ENCODE measurements at places on chromosomes 4 and X.

DNA sequence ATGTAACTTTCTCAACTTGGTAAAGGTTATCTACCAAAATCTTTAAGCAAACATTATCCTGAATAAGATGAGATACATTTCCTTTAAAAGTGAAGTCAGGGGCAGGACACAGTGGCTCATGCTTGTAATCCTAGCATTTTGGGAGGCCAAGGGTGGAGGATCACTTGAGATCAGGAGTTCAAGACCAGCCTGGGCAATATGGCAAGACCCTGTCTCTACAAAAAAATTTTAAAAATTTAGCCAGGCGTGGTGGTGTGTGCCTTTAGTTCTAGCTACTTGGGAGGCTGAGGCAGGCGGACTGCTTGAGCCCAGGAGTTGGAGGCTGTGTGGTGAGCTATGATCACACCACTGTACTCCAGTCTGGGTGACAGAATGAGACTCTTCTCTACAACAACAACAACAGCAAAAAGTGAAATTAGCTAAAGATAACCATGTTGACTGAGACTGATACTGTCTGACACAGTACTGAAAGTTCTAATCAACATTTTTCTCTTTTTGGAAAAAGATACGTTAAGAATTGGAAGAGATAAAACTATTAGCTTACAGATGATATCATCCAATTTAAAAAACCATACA is 4.9 kb downstream of the DCAF16 start:
- no peak for DNase-seq

GRCh38 chrX:39893417-39894338 is 204.1 kb downstream of the BCOR start:
- no peak for DNase-seq

DNA sequence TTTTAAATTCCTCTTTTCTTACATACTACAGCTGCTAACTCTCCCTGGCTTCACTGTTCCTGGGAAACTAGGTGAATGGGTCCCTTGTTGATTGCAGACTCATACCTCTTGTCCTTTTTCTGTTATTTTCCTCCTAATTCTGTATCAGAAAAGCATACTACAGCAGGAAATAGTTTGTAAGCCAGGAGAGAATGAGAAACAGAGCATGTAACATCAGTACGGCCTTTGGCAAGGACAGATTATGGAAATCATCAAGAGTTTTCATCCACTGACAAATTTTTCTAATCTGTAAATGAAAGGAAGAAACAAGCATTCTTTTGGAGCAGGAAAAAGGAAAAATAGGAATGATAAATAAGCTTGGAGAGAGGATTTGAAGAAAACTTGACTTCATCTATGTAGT is 239.2 kb downstream of the ANTXR2 start:
- no peak for DNase-seq

DNA sequence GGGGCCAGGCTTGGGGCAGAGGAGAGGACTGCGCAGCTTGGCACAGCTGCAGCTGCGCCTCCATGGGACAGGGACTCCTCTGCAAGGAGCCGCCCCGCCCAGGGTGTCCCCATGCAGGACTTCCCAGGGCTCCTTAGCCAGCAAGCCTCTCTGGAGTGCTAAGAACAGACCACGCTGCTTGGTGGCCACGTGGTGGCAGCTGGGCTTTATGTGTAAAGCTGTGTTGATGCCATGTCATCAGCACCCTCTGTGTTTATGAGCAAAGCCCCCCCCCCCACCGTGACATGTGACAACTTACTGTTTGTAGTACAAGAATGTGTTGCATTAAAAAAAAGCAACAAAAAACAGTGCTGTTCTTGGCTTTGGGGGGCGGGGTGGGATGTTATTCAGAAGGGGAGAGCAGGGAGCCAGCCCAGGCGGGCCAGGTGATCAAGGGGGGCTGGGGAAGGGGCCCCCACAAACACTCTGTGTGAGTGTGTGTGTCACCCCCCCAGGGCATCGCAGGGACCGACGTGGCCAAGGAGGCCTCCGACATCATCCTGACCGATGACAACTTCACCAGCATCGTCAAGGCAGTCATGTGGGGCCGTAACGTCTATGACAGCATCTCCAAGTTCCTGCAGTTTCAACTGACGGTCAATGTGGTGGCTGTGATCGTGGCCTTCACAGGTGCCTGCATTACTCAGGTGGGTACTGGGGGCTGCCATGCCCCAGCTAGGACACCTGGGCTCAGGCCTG is 40.3 kb downstream of the ATP2B3 start:
- no peak for DNase-seq

GRCh38 chr4:85963231-85963630 is 396.6 kb downstream of the MAPK10 start:
- no peak for DNase-seq

DNA sequence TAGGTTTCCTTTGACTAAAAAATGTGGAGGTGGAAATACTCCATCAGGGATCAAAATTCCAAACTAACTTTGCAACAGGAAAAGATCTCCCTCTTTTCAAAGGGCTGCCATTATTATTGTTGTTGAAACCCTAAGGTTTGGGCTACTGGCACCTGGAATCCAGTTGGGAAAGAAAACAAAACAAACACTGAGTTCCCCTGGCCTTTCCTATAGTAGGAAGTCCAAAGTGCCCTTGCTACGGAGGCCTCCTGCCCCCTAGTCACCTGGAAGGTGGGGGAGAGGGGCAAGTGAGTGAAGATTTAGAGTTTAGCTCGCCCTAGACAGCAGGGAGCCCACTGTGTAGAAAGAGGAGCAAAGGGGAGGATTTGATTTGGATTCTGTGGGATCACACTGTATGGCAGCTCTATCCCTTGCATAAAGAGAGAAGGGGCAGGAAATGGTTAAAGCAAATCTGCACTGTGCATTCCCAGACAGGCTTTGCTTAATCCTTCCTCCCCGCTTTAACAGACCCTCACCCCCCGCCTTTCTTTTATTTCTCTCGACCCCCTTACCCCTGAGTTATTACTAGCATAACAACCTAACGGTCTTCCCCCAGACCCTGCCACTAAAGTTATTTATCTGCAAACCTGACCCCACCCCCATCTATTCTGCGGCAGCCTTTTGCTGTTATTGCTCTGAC is 627 bp upstream of the FAT4 start:
- no peak for DNase-seq

GRCh38 chr4:115113506-115114106 is at the start of gene NDST4:
NDST4 (minus strand) TSS chr4:115113620; CDS start chr4:115077036, 36,584 bp downstream.
- no peak for DNase-seq

GRCh38 chrX:10172877-10173276 is 16.1 kb downstream of the CLCN4 start:
- DNase-seq: no peak

DNA sequence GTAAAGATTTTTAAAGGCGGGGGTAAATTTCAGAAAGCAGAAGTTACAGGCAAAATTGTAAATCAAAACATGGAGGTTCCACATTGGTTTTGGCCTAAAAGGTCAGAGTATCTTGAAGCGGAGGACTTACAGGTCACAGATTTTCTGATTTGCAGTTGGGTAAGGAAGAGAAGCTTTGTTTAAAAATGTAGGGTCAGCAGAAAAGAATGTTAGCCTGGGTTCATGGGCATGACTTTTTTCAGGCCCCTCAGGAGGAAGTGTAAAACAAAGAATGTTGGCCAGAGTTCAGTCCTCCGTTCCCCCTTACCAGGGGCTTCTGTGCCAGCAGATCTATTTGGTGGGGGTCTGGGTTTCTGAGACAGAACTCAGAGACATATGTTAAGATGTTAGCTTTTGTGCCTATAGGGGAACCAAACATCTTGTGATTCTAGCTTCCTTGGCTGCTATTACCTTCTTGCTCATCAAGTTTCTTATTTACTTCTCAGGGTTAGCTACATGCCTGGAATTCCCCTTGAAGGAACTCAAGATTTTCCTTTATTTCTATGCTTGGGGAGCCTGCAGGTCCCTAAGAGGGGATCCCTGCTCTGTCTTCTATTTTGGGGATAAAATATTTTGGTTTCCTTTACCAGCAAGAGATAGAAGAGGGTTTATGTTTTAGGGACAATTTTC is 160.3 kb downstream of the ANK2 start:
- no peak for DNase-seq

GRCh38 chr4:2583092-2583491 is 46.6 kb downstream of the FAM193A start:
- DNase-seq: no peak

DNA sequence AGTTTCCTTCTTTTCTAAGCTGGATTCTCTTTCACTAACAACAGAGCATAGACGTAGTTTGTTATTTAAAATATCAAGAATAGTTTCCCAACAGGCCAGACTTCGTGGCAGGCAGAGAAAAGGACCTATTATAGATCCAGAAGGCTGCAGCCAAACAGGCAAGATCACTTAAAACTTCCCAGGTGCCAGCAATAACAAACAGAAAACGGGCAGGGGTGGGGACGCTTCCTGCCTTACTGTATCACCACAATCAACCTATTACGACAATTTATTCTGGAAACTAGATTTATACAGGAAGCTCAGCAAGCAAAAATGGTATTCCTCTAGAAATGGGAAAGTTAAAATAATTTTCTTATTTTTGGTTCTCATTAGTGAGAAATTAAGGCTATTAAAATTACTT is 22.1 kb downstream of the RWDD4 start:
- no peak for DNase-seq

DNA sequence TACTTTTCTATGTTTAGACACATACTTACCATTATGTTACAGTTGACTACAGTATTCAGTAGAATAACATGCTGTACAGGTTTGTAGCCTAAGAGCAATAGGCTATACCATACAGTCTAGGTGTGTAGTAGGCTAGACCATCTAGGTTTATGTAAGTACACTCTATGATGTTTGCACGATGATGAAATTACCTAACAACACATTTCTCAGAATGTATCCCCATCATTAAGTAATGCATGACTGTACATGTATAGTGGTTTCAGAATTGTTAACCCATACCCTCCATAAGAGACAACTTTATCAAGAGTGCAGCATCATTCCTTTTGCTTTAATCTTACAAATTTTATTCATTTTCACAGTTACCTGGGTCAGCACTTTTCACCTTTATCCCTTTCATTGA is 126.8 kb downstream of the CLCN5 start:
- no peak for DNase-seq

- DNase-seq: no peak
Observed at GRCh38 chr4:165720411-165721082, 152.5 kb upstream of the TLL1 start.

DNA sequence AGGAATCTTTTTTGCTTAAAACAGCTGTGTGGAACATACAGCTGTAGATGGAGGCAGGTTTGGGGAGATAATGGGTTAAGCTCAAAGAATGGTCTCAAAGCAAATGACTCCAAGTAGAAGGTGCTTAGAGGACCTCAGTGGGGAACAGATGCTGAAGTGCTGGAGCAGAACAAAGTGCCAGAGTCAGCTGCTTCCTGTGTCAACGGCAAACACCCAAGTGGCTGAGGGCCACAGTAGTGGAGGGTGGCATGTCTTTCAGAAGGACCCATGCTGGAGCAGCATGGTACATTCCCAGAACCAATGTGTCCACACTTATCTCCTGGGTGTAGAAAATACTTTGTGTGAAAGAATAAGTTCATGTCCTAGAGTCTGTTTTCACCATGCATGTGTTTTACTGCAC is 197.5 kb downstream of the CCNG2 start:
- DNase-seq: no peak

- DNase-seq: no peak
Observed at GRCh38 chr4:145587088-145587754, 32.0 kb upstream of the MMAA start.

DNA sequence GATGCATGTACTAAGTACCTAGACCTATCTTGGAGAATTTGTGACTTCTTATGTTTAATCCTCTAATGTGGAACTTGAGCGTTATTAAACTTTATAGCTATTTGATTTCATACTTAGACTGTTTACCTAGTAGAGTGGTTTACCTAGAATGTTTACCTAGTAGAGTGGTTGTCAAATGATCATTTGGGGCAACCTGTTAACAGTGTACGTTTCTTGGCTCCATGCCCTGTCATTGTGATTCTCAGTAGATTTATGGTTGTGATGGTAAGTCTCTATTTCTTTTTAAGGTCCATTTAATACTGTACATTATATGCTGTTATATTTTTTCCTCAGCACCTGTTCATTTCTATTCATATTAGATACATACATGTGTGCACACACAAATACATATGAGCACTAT is 233.0 kb upstream of the MAD2L1 start:
- no peak for DNase-seq

- DNase-seq: no peak
Observed at GRCh38 chr4:116847616-116848015, 237.8 kb downstream of the TRAM1L1 start.

DNA sequence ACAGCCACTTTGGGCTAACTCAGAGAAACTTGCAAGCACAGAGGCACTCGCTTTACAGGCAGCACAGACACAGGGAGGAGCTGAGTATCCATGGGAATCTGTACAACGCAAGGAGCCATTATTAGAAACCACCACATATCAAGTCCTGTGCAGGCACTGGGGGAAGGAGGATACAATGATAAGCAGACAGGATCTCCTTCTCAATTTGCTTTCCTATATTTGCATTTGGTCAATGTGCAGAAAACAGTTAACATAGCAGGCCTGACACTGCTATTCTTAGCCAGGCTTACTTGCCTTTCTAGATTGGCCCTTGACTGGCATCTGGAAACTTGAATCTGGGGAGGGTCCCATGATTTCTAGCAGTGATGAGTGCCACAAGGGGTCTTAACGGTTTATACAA is 65.8 kb downstream of the TEC start:
- no peak for DNase-seq

DNA sequence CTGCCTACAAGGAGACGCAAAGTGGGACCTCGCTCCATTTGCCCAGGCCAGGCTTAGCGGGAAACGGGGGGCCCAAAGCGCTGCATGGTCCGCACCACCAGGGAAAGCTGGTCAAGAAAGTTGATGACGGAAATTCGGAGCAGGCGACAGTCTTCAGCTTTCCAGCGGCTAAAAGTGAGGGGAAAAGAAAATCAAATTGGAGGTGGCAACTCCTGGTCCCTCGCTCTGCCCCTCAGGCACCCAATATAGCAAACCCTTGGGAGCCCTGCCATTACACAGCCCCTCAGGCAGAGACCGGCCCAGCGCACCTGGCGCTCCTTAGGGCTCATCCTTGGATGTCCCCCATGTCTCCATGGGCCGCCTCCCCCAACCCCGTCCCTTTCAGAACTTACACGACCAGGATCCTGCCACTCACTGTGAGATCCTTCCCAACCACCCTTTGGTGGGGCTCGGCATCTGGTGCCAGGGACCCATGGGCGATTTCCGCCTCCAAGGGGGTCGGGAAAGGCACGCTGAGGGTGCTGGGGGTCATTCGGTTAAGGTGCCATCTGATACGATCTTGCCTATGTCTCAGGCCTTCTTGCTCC is 1.1 kb downstream of the LAGE3 start:
- no peak for DNase-seq

GRCh38 chr4:169311643-169312365 is 41.0 kb upstream of the SH3RF1 start:
- DNase-seq: no peak

- DNase-seq: no peak
Observed at GRCh38 chrX:154472685-154473632, 6.1 kb downstream of the LAGE3 start.

- DNase-seq: no peak
Observed at GRCh38 chr4:154928640-154929257, 147.7 kb downstream of the RBM46 start.

DNA sequence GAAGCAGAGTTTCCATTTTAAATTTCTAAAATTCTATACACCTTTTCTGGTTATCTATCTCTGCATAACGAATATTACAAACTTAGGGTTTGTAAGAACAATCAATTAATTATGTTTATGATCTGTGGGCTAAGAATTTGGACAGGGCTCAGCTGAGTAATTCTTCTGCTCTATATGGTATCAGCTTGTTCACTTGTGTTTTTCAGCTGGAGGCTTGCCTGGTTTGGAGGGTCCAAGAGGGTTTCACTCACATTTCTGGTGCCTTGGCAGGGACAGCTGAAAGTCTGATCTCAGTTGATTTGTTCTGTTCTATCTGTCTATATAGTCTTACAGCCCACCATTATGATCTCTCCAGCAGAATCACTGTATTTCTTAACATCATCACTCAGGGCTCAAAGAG is 57.8 kb upstream of the ADGRA3 start:
- no peak for DNase-seq
